ENCODE measurements at places on chromosomes 6 and 20.

DNA sequence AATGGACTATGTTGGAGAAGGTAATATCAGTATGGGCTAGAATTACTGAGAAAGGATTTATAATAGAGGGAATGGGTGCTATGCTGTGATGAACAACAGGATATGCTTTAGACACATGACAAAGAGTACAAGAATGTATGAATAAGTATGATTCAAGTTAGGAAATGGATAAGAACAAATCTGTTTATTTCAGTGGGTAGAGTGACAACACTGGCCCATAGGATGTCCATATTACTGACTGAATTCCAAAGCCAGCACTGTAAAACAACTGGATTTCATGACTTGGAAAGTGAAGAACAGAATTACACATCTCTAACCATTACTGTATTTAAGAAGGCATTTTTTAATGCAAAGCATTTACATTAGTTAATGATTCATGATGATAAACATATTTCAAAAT lies 35.9 kb downstream of the EPM2A start:
- peak; percentile 20 for DNase-seq

DNA sequence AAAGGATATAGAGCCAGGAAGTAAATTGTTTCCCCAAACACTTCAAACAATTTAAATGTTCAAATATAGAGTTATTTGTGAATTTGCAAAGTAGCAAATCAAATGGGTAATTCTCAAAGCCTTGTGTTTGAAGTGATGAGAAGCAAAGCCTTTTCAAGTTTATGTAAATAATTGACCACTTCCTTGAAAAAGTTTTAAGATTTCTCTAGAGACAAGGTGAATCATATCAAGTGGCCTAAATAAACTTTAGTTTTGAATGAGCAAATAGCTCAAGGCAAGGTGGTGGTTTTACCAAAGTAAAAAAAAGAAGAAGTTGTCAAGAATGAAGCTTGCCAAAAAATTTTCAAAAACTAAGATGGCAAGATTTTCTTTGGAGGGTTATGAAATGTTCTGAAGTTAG lies 42.6 kb upstream of the IFNGR1 start:
- no peak for DNase-seq

GRCh38 chr20:32439132-32439829 lies 81.2 kb downstream of the ASXL1 start:
- DNase-seq = peak; percentile 43

DNA sequence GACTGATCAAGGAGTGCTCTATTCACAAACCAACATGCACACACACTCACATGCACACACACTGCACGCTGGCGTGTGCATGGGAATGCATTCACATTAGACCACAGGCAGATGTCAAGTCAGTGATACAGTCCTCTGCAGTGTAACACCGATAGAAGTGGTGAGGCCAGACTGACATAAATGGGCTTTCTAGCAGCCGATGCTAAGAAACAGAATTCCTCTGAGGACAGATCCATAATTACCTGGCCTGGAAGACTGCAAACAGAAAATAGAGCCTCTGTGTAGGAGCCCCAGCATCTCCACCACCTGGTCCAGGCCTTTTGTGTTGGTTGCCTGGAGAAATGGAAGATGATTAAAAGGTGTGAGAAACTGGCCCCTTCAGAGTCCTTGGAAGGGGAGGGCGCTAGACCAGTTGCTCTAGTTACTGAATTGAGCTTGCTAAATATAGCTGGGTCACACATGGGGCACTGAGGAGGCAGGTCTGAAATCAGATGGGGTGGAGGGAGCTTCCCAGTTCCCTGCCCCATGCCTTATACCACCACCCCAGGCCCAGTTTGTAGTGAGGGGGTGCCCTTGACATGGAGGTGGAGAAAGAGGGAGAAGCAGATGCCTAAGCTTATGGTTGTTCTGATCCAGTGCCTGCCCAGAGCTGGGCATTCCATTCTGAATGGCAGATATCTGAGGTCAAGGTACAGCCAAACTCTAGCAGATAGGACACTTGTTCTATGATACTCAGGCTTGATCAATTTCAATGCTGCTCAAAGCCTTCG lies 233.8 kb downstream of the LRFN2 start:
- DNase-seq = no peak

- DNase-seq = no peak
These were observed 8.9 kb upstream of the AHI1 start for GRCh38 chr6:135506270-135506997.
